Testis (tissue), 5 donors: ENCODE measurements at places on chromosomes 2 and 18.

- DNase-seq: no peak
Observed at GRCh38 chr18:34772887-34773286, 62.8 kb downstream of the DTNA start.

- no peak for DNase-seq
Observed at GRCh38 chr18:34314847-34315246, 90.1 kb upstream of the NOL4 start.

DNA sequence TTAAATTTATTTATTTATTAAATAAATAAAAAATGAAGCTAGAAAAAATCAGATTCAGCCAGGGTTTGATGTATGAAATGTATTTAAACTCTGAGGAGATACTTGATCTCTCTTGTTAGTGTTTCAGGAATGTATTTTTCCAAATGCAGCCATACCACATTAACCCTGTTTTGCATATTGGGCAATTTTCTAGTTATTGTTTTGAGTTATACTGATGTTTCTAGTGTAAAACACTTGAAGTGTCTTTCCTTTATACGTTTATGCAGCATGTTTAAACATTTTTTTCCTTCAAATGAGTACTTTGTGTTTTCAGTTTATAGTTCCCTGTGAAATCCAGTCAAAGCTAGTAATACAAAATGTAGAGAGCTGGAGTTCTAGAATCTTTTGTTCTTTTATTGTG is 69.9 kb downstream of the WDR7 start:
- DNase-seq: no peak

DNA sequence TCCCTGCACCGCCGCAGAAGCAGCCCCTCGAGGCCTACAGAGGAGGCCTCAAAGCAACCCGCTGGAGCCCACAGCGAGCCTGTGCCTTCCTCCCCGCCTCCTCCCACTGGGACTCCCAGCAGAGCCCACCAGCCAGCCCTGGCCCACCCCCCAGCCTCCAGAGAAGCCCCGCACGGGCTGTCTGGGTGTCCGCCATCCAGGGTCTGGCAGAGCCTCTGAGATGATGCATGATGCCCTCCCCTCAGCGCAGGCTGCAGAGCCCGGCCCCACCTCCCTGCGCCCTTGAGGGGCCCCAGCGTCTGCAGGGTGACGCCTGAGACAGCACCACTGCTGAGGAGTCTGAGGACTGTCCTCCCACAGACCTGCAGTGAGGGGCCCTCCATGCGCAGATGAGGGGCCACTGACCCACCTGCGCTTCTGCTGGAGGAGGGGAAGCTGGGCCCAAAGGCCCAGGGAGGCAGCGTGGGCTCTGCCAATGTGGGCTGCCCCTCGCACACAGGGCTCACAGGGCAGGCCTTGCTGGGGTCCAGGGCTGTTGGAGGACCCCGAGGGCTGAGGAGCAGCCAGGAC is 31.2 kb downstream of the GPC1 start:
- DNase-seq: peak; percentile 15

DNA sequence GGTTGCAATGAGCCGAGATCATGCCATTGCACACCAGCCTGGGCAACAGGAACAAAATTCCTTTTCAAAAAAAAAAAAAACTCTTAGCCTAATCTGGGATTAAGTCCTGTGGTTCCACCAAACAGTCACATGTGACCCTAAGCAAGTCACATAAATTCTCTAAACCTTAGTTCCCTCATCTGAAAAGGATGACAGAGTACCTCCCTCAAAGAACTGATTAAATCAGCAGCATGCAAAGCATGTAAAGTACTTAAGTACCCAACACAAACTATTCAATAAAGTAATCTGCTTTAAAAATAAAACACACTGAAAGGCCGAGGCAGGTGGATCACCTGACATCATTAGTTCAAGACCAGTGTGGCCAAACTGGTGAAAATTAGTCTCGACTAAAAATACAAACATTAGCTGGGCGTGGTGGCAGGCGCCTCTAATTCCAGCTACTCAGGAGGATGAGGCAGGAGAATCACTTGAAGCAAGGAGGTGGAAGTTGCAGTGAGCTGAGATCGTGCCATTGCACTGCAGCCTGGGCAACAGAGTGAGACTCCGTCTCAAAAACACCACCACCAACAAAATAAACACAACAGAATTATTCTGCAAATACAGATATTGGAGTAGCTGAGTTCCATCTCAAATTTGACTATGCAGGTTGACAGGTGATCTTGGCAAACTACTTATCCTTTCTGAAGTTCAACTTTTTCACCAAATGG is 7.0 kb downstream of the USP34 start:
- no peak for DNase-seq

DNA sequence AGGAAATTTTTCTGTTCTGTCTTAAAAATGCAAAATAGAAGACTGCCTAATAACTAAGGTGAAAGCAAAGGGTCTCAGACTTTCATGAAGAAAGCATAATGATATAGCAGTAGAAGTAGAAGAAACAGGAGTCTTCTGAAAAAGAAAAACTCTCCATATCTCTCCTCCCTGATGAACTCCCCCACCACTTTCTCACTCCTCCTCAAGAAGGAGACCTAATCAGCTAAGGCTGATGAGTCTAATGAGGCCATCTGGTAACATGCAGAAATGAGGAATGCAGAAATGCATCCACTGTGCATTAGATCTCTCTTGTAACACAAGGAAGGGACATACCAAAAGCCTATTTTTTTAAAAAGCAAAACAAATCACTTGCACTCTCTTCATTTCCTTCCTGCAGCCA is 273.7 kb upstream of the UBE2E3 start:
- DNase-seq: no peak

GRCh38 chr2:74379851-74380789 is at the start of gene DCTN1:
Gene DCTN1, minus strand, starts transcription at chr2:74380311. Its CDS starts 274 bp downstream, at chr2:74380037.
- DNase-seq: peak; percentile 95

DNA sequence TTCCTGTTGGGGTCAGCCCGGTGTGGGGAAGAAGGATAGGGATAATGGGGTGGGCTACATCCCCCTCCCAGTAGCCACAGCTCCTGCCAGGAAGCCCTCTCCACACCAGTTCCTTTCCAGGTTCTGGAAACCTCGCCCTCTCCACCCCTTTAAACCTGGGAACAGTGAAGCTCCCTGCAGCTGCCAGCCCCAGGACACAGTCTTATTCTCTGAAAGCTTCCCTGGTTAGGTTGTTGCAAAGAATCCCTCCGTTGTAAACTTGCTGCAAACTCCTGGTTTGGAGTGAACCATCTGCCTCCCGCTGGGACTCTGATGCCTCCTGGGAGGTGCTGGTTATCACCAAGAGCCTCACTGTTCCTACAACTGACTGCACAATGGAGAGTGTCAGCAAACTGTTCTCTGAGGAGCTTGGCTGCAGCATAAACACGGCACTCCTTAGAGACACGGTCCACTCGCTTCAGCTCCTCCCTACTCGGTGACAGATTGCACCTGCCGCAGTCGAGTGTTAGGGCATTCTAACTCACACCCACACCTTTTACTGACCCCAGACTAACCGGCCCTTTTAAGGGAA is 261.8 kb upstream of the RAB6C start:
- no peak for DNase-seq

- no peak for DNase-seq
Observed at GRCh38 chr2:123209202-123209601, 815.9 kb upstream of the CNTNAP5 start.

DNA sequence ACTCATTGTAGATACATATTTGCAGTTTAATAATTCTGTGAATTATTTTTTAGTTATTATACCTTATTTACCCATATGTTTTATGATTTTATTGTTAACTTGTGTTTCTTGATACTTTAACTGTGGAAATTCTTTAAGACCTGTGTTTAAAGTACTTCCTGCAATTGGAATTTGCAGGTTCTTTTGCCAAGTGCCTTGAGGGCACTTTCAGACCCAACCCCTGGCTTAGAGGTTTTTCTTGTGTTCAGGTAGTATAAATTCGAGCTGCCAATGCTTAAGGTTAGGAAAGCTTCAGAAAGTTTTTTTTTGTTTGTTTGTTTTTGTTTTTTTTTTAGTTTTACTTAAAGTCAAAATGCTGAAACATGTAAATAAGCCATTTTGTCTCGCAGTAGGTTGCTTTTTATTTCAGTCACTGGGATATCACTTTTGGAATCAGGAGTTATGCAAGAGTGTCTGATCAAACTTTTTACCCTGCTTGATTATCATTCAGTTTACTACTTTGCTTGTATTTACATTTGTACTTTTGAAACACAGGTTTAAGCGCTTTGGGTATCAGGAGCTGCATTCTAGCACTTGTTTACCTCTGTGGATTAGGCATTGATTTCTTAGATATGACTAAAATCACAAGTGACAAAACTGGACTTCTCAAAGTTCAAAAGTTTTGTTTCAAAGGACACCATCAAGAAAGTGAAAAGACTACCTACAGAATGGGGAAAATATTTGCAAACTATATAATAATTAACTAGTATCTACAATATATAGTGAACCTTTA is 31.8 kb downstream of the TDRD15 start:
- DNase-seq: no peak

DNA sequence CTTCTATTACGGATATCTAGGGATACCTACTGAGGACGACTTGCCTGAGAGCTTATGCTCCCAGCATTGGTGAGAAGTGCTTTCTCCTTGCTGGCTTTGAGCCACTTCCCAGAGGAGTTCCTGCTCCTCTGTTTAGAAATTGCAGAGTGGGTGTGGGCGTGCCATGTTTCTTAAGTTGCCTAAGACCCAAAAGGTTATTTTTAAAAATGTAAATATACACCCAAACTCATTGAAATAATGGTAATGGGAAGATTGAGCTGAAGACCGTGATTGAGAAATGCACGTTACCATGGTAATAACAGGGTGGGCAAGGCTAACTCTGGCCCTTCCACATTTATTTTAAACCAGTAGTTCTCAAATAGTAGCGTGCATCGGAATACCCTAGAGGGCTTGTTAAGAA is 17.2 kb upstream of the TMEM200C start:
- no peak for DNase-seq

- DNase-seq: no peak
Observed at GRCh38 chr2:26648516-26648915, 7.3 kb upstream of the CIB4 start.

DNA sequence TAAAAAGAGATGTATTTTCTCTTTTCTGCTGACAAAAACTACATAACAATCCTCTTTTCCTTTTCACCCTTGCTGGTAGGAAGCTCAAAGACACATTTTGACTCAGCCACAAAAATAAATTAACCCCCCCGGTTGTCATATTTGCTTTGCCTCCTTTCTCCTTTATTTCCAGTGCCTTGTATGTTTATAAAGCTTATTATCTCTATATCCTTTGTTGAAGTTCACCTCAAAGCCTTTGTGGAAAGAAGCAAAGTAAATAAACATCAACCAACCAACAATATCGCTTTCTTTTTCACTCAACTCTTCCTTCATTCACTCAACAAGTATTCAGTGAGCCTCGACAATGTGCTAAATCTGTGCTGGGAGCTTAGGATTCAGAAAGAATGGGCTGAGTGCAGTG is 276.5 kb upstream of the ID2 start:
- no peak for DNase-seq

DNA sequence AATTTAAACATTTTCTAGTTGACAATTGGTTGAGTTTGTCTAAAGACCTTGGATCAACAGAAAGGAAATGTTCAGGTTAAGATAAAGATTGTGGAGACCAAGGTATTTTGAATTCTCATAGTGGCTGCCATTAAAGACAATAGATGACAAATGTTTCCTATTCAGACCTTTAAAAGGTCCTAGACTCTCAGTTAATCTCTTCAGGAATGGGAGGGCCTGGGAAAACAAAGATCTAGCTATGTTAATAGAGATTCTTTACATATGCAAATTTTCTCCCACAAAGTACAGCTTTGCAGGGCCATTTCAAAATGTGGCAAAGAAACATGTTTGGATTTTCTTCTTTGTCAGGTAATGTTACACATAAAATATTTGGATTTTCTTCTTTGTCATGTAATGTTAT is 403.9 kb downstream of the SPAG16 start:
- no peak for DNase-seq

DNA sequence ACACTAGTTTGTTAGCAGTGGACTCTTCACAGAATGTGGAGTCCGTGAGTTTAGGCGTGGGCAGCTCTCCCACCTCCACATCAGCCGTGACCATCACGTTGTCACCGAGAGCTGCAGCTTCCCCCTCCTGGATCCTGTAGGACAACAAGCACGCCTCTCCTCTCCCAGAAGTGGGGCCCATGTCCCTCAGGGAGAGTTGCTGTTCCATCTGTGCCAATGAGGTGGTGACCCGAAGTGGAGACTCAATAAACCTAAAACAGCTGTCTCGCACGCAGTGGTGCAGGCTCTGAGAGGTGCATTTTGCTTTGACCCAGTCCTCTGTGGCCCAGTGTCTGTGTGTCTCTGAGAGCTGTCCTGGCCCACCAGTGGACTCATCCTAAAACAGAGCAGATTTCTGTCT is 456.5 kb upstream of the SOX11 start:
- DNase-seq: no peak

- no peak for DNase-seq
Observed at GRCh38 chr2:43040084-43040854, 186.1 kb downstream of the ZFP36L2 start.

DNA sequence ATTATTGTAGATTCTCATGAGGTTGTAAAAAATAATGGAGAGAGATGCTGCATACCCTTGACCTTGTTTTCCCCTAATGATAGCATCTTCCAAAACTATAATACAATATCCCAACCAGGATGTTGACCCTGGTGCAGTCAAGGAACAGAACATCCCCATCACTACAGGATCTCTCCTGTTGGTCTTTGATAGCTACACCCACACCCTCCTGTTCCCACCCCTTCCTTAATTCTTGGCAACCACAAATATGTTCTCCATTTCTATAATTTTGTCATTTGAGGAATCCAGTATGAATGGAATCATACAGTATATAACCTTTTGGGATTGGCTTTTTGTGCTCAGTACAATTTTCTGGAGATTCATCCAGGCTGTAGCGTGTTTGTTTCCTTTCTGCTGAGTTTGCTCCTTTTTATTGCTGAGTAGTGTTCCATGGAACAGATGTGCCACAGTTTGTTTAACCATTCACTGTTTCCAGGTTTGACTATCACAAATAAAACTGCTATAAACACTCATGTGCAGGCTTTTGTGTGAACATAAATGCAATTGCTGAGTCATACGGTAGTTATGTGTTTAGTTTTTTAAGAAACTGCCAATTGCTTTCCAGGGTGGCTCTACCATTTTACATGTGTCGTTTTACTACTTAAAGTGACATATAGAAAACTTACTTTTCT is 22.2 kb downstream of the MCFD2 start:
- no peak for DNase-seq

DNA sequence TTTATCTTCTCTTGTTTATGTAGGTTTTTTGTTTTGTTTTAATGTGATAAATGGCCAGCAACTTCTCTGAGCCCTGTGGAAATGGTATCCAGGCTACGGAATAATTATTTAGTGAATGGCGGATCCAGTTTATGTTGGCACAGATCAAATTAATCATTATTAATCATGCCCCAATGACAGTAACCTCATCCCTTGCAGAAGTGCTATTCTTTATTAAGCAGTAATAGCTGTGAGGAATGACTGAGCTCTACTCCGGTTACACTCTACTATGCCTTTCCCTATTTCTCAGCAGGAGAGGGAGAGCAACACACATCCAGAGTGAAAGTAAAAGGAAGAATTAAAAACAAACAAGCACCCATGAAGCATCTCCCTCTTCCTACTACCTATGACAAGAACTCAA is 84.8 kb downstream of the SETBP1 start:
- DNase-seq: no peak
